ENCODE measurements at places on chromosomes 12 and 14.

- peak; percentile 69 for DNase-seq
These were observed 301.1 kb downstream of the DUSP6 start for GRCh38 chr12:89051065-89051677.

GRCh38 chr12:41485203-41485602 is 297.1 kb downstream of the PDZRN4 start:
- DNase-seq = no peak

- no peak for DNase-seq
These were observed 111.2 kb downstream of the NCOR2 start for GRCh38 chr12:124456133-124456651.

- no peak for DNase-seq
These were observed 100.5 kb upstream of the SSTR1 start for GRCh38 chr14:38107216-38107631.

GRCh38 chr12:26283617-26284016 is 88.2 kb downstream of the SSPN start:
- no peak for DNase-seq

DNA sequence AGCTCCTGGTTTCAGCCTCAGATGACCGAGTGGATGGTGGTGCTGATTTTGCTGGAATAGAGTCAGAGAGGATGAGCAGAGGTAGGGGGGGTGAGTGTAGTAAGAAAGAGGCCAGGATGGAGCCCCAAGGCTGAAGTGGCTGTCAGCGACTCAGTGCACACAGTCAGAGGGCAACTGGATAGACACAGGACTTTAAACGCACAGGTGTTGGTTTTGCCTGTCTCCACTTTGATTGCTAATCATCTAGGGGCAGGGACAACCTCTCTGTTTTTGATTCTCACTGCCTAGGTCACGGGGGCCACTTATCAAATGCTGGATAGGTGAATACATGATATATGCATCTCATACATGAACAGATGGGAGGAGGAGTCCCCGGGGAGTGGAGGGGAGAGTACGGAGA is 99.5 kb downstream of the EGLN3 start:
- peak; percentile 86 for DNase-seq

DNA sequence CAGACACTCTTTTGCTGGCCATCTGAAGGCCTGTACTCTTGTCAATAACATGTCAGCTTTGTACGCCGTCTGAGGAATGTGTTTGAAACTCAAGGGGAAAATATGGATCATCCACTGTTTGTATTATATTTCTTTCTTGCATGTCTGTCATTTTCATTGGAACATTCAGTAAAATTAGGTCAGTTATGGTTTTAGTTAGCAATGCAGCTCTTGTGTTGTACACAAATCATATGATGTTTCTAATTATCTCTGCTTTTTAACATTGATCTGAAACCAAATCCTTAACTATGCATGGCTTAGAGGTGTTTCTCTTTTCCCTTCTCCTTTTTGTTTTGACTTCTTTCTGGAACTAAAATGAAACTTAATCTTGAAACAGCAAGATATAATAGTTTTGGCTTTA is 333.6 kb upstream of the PRICKLE1 start:
- DNase-seq = no peak

GRCh38 chr12:42729535-42729900 is 140.0 kb upstream of the PRICKLE1 start:
- DNase-seq = no peak

DNA sequence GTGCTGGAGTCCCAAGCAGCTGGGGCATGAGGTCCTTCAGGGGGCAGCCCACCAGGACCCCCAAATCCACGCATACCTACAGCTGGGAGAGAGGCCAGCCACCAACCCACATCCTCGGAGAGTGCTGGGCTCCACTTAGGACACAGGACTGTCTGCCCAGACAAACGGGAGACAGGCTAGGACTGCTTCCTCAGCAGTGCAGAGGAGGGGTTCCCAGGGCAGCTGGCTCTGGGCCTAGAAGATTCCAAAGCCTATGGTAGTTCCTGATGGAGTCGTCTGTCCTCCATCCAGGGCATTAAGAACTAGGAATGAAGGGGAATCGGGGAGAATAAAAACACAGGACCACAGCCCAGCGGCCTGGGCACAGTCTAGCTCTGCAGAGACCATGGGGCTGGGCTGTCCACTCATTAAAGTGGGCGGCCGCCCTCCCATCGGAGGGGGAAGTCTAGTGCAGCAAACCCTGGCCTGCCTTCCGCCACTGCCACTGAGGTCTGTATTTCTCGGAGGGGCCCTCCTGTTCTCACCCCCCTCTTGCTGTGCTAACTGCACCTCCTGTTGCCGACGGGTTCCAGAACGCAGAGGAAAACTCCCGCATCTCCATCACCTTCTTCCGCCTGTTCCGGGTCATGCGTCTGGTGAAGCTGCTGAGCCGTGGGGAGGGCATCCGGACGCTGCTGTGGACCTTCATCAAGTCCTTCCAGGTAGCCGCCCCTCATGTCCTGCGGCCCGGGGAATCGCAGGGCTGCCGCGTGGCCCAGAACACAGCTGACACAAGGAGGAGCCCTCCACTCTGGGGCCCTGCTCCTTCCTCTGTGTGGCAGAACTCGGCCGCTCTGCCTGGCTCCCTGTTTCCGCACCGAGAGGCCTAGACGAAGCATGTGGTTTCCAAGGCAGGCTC is 143.5 kb upstream of the FKBP4 start:
- DNase-seq = no peak

GRCh38 chr12:130011611-130012385 is 108.0 kb upstream of the TMEM132D start:
- no peak for DNase-seq

DNA sequence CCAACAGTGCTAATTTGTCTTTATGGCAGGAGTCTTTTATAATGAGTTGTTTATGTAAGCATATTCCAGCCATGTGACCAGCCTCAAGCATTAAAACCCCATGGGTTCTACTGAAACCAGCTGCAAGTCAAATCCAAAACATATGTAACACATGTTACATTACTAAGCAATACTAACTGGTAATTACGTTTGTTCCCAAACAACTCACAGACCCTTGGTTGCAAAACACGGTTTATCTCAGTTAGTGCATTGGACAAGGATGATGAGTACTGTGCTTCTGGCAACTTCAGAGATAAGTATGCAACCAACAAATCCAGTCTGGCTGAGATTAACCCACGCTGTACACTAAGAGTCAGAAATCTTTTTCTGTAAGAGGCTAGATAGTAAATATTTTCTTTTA is 110.1 kb upstream of the FAR2 start:
- no peak for DNase-seq

- no peak for DNase-seq
These were observed 88.5 kb downstream of the TSPAN8 start for GRCh38 chr12:71069311-71069710.

DNA sequence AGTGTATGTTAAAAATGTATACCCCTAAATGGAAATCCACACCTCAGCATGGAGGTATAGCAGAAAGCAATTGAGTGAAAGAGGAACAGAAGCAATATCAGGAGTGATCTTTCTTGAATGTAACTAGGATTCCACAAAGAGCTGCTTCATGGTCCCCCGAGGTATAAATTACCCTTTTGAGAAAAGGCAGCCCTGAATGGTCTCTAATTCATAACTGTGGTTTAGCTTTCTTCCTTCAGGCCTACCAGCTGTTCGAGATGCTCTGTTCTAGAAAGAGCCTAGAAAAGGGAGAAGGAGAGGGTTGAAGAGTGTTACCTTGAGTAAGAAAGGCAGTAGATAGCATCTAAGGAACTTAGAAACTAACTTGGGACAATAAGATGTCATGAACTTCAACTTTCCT is 42.9 kb upstream of the CSRNP2 start:
- no peak for DNase-seq

DNA sequence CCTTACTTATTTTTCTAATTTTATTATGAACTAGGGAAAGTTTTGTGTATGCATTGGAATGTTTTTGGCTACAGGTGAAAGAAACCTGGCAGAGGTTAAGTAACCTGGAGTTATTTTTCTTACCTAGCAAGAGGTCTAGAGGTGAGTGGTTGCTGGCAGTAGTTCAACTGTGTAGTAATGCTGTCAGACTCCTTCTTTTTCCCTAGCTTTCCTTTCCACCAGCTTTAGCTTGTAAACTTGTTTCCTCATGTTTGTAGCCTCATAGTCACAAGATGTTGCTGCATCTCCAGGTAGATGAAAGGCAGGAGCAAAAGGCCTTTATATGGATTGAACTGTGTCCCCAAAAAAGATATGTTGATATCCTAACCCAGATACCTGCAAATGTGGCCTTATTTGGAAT is 105.1 kb upstream of the AMIGO2 start:
- DNase-seq = peak; percentile 26

DNA sequence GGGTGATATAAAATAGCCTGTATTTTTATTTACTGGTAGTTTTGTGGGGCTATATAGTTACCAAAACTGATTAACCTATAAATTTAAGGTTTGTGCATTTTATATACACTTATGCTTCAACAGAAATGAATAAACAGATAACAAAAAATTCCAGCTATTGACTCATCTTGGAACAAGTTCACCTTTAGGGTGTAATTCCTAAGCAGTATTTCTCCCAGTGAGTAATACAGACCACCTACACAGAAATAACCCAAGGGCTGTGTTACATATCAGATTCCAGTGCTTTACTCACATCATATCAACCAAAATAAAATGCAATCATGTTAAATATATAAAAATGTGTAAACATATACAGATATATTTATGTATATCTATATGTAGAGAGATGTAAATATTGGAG is 345.6 kb downstream of the ADAMTS20 start:
- no peak for DNase-seq

DNA sequence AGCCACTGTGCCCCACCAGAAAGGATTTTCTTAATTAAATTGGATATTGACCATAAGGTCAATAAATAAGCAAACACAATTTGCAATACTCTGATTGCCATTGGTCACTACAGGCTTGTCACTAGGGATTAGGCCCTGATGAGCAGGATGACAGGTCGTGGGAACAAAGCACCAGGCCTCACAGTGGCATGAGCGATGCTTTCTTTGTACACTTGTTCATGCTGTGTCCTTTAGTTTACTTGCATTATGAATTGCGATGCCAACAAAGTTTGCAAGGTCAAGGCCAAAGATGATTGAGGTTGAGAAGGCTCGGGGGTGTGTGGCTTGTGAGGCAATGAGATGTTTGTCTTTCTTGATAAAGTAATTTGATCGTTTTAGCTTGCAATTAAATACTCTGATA is 136.0 kb downstream of the TTC8 start:
- no peak for DNase-seq

DNA sequence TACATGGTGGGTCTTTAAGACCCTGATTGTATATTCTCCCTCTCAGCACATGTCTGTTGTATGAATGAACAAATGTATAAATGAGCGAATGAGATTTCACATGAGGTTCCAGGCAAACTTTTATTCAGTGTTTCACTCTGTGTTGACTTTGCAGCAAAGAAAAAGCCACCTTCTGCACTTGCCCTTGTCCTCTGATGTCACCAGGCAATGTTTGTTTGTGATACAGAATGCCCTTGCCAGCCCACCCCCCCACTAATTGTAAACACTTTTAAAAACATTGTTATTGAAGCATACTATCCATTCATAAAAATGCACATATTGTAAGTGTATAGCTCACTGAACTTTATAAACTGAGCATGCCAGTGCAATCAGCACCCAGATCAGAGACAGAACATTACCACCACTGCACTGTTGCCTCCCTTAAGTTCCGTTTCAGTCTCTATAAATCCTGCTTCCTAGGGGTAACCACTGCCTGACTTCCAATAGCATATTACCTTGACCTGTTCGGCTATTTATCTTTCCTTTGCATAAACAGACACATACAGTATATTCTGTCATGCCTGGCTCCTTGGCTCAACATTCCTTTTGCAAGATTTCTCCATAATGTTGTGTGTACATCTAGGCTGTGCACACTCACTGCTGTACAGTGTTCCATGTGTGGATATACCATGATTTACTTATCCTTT is 11.3 kb upstream of the LTA4H start:
- no peak for DNase-seq

DNA sequence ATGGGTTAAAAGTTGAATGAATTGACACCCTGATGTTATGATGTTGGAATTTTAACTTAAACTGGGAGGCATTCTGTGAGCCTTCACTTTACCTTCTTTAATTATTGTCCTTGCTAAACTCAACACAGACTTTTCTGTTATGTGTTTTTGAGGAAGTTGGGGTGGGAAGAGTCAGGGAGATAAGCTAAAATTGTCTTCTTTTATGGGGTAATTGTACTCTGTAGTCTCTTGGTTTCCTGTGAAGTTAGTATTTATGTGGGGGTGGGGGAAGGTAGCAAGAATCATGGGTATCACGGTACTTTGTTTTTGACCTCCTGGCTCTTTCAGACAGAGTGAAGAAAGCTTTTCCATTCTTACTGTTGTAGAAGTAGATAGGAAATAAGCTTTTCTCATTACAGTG is 32.9 kb downstream of the RAB21 start:
- no peak for DNase-seq

DNA sequence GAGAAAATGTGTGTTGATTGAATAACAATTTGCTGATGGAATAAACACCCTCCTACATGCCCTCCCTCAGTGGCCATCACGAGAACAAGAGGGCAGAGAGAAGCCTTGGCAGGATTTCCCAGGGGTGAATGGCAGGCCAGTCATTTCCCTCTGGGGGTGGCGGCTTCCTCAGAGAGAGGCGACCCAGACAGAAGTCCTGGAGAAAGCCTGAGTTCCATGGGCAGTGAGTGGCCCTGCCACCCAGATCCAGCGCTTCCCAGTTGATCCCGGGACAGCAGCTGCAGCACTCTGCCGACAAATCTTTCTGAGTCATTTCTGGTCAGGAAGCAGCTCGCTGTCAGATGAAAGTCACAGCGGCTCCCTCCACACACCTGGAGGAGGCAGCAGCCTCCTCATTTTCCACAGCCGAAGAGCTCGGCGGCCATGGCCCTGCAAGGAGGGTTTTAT is 123.0 kb downstream of the SCARB1 start:
- no peak for DNase-seq

- DNase-seq = peak; percentile 55
These were observed 4.2 kb upstream of the AJUBA start for GRCh38 chr14:22986508-22987054.

GRCh38 chr14:75221797-75222196 is 45.4 kb upstream of the TMED10 start:
- DNase-seq = no peak

- no peak for DNase-seq
These were observed 92.7 kb downstream of the CACNA1C start for GRCh38 chr12:2145433-2145998.

Data from NCI-H526 (cell line).